Activated T-helper 1 cell treated with anti-CD3 and anti-CD28 coated beads, Interleukin-2, amount 50 U/mL, for 16 hours (primary cell): ENCODE measurements at places on chromosomes 4 and X.
A peak's percentile ranks its signal among the peaks of the same experiment; 100 is the strongest.

DNA sequence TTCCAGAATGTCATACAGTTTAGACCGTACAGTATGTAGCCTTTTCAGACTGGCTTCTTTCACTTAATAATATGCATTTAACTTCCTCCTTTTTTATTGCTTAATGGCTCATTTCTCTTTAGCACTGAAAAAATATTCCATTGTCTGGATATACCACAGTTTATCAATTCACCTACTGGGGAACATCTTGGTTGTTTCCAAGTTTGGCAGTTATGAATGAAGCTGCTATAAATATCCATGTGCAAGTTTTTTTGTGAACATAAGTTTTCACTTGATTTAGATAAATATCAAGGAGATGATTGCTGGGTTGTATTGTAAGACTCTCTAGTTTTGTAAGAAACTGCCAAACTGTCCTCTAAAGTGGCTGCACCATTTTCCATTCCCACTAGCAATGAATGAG lies 375.5 kb downstream of the PCDH18 start:
- DNase-seq, result no peak

DNA sequence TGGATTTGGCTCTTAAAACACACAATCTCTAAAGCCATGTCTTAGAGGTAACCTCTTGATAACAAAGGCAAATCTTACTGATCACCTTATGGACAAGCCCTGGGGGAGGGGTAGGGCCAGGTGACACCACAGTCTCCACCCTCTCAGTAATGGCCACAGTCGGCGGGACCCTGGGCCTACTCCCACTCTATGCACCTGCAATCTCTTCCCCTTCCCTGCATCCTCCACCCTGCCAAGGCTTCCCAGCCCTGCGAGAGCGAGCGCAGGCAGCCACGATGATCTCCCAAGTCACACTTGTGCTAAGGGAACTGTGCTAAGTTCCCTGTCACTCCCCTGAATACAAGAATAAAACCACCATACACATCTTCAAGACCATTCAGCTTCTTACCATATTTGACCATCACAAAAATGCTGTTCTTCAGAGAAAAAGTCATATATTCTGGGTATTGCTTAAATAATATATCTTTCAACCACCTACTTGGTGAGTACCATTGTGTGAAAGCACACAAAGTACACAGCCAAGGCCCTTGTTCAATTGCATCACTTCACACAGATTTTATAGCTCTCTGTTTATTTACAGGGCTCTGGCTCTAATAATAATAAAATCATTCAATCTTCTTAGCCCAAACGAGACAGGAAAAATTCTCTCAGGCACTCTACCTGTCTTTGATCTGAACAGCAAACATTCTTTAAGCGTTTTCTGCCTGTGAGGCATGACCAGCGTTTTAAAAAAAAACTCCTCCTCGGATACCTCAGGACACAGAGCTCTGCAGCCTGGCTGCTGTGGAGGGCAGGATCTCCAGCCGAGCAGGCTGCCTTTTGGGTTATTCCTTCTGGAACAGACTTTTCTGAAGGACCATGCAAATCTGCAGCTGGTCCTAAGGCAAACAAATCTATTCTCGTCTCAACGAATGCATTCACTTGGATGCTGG lies 115.7 kb upstream of the MAP3K15 start:
- no peak for DNase-seq

GRCh38 chr4:75683482-75684155 lies 10.4 kb upstream of the G3BP2 start:
- no peak for DNase-seq

- no peak for DNase-seq
Observed at GRCh38 chr4:69239092-69239491, 24.5 kb upstream of the UGT2B11 start.

DNA sequence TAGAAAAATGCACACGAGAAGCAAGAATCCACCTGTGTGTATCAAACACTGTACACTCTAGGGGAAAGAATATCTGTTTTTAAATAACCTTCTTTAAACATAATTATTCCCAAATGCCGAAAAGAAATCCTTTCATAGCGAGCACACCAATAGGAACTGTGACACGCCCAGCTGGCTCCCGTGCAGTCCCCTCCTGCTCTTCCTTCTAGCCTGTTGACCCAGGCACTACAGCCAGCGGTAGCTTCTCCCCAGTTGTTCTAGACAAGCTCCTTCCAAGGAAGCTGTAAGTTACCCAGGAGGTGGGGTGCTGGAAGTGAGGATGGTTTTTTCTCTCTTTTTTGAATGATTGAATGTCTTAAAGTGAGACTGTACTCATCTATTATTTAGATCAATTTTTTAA lies 19.5 kb upstream of the NOCT start:
- DNase-seq, result no peak

DNA sequence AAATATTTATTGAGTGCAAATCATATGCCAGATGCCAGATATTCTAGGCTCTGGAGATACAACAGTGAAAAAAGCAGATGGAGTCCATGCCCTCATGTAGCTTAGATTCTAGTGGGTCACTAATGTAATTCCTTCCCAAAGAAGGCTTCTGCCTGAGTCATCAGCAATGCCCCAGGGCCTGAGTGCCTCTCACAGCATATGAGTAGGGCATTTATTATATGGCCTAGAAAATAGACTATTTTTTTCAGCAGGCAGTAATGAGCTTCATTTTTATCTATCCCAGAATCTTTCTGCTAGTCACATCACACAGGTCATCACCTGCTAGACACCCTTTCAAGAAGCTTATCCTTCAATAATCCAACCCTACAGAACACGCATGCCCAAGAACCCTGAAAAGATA lies 22.3 kb downstream of the TMEM31 start:
- DNase-seq, result no peak

DNA sequence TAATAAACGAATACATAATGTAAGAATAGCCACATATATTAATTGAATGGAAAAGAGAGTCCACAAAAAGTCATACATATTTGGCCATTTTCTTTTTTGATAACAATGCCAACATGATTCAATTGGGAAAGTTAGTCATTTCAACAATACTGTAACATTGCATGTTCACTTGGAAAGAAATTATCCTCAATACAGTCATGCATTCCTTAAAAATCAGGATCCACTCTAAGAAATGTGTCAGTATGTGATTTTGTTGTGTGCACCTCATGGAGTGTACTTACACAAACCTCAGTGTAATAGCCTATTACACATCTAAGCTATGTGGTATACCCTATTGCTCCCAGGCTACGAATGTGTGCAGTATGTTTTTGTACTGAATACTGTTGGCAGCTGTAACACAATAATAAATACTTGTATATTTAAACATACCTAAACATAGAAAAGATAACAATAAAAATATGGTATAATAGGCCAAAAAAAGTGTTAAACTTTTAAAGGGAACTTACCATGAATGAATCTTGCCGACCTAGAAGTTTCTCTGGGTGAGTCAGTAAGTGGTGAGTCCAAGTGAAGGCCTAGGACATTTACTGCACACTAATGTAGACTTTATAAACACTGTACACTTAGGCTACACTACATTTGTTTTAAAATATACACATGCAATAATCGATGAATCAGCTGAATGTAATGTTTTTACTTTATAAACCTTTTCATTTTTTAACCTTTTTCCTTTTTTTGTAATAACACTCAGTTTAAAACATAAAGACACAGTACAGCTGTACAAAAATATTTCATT lies 806.8 kb downstream of the PCDH18 start:
- no peak for DNase-seq

DNA sequence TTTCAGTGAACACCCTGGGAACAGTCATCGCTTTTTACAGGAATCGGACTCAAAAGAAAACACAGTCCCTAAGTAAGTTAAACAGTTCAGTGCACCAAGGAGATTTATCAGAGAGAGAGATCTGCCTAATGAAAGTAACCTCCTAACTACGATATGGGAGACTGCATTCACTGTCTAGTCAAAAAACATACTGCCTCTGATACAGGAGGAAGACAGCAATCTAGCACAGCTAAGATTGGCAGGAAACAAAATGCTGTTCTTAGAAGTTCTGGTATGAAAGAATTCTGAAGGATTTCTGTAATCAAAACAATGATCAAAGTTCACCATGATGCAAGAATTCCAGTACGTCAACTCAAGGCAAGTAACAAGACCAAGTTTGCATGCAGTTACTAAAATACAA lies 92.8 kb downstream of the MAML3 start:
- DNase-seq, result no peak

GRCh38 chrX:53714580-53715345 lies 28.2 kb upstream of the HUWE1 start:
- DNase-seq, result no peak

DNA sequence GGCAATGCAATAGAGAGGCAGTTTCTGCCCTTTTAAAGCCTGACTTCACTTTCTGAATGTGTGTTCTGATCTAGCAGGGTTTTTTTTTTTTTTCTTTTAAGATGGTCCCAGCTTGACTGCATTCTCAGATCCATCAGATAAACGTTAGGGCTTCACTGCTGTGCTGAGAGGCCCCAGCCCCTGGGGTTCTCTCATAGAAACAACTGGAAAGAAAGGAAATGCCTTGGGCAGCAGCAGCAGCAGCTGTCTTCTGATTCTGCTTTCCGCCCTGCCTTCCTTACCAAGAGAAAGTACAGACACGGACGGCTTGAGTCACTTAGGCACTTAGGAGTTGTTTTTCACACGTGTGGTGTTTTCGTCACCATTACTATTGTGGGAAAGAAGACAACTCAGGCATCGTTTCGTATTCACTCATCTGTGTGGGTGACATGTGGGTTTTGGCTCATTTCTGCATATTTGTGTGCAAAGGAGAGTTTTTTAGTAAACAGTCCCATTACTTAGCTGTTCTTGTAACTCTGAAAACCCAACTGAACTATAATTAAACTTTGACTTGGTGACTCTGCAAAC lies 172.0 kb downstream of the PTTG2 start:
- DNase-seq, result peak; percentile 51

DNA sequence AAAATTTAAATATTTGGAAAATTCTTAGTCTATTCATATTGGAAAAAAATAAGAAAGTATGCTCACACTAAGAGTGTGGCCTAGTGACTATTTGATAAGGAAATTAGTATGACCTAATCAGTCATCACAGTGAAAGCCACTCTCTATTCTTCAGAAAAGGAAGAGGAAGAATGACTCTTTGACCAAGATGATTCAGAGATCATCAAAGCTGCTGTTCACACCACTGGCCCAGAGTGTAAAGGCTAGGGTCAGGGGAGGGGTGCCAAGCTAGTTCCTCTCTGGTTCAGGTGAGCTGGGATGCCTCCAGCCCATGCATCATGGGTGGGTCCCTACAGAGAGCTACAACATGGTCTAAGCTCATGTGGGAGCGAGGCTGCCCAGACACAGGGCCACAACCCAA lies 396.9 kb upstream of the NDST3 start:
- DNase-seq, result no peak

GRCh38 chr4:164802301-164802901 lies 48.5 kb downstream of the SMIM31 start:
- no peak for DNase-seq

DNA sequence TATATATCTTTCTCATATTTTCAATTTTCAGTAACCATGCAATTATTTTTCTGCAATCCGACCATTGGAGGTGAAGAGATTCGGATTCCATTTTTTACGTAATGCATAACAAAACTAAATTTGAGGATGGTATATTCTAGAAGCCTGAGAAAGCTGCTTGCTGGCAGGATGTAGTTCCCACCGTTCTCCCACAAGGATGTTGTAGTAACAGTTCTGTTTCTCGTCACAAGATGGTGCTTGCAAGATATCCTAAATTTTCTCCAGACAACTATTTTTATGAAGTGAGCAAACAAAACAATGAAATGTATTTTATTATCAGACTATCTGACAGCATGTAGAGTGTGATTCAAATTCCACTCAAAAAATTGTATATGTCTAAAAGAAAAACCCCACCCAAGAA lies 10.7 kb downstream of the PWWP3B start:
- no peak for DNase-seq

DNA sequence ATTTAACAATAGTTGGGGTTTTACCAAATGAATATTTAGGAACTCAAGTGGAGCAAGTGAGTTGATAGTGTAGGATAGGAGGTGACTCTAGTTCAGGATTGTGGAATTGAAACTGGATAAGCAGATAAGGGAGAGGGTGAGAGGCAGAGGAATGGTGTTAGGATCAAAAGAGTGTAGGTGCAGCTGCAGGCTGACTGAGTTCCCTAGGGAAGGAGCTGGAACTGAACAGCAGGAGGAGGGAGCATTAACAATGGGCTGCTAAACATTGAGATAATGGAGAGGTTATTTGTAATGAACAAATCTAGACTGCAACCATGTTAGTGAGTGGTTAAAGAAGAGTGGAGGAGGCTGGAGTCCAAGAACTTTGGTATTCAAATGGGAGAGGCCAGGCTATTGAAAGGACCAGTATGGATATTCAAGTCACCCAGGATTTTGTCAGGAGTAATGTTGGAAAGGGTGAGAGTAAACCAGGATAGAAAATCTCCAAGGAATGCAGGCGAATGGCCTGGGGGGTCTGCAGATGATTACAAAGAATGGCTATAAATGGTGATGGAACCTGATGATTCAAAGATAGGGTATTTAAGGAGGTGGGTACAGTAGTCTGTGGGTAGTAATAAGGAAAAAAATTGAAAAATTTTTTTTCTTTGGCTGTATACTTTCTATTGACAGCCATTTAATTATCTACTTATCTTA lies 497.1 kb upstream of the TENM3 start:
- no peak for DNase-seq

DNA sequence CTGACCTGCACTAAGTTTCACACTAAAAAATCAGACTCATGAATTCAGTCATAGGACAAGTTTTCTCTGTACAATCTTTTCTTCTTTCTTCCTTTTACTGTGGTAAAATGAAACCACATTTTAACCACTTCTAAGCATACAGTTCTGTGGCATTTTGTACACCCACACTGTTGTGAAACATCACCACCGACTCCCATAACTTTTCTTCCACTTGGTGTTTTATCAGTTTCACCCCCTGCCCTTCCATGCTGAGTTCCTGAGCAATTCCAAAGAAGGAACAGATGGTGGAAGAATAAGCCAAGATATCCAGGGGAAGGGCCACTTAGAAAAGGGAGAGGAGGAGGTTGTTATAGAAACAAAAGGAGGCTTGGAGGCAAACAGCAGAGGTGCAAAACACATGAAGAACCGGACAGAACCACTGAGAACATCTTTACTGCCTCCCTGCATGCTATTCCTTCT lies 22.6 kb downstream of the SLC25A4 start:
- no peak for DNase-seq

DNA sequence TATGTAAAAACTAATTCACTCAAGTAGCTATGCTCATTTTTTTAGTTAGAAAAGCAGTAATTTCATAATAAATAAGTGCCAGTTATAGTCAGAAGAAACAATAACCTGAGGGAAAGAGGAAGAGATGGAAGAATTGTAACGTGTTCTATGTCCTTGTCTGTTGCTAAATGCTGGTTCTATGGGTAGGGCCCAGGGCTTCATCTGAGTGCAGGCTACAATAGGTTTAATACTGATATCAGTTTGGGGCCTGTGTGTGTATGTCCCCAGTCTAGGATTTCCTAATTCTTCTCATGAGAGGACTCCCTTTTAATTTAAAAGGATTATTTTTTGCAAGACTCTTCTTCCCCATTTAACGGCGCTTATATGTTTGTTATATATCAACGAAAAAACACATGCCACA lies 3.3 kb upstream of the EREG start:
- no peak for DNase-seq

DNA sequence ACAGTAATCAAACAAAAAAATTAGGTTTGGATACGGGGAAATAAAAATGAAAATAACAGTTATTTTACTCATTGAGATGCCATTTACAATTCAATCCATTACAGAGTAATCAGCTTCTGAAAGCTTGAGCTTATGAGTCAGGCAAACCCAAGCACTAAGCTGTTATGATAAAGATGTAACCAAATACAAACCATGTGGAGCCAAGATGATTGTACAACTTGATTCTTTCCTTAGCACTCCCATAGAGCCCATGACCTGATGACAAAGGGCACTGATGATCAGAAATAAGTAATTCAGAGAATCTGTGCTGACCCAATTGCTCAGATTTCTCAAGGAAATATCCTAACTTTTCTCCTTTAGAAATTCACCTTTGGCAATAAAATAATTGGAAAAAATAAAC lies 40.5 kb upstream of the PRKG2 start:
- DNase-seq, result no peak
